ENCODE measurements at places on chromosomes 12 and 14.

DNA sequence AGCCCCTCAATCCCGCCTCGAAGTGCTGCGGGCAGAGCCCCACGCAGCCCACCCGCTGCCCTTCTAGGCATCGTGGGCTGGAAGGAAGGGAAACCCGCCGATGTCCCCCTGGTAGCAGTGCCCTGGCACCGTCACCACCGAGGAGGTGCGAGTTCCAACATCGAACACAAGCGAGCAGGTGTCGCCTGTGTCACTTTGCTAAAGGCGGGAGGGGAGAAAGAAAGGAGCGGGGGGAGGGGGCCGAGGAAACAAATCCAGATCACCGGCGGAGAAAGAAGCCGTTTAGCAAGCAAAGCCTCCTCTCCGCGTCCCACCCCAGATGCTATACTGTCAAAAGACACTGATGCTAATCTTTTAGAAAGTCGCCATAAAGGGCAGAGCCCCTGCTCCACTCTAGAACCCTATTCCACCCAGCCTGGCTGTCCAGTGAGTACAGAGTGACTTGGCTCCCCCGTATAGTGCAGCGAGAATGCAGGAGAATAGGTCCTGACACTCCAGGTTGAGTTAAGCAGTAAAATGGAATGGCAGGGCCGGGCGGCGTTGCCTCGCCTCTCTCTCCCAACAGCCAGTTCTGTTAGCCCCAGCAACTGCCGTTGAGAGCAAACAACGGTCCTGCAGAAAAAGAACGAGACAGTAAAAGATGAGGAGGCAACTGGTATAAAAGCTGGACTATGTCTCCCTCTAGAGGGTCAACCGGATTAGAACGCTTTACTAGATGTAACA lies 67.9 kb upstream of the USP15 start:
- DNase-seq = no peak

DNA sequence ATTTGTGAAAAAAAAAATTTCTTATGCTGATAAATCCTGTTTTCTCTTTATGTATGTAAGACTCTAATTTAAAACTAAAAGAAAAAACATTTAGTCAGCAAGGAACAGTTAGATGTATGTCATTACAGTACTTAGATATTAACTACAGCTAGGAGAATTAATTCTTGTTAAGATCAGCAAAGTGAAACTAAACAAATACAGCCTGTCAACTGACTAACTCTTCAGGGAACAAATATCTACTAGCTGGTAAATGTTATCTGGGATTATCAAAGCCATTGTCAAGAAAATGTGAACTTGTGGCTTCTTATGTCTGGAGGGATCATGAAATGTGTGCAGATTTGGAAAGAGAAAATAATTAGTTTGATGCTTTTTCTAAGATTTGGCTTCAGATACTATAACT lies 27.5 kb downstream of the MGAT4C start:
- no peak for DNase-seq

DNA sequence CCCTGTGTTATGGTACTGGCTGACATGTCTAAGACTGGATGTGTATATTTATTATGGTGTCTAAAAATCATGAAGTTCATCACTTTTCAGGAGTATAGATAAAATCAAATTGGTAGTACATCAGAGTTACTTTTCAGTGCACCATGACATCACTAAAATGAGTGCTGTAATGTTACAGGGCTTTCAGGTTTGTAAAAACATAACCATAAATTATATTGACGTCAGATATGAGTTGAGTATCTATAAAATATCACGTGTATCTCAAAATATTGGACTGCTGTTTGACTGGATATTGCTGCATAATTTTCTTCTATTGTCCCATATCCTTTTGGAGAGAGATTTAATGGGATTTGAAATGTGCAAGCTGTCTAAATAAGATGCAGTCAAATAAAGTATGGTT lies 22.0 kb downstream of the NAA30 start:
- no peak for DNase-seq

- DNase-seq = no peak
These were observed 97.8 kb downstream of the PRKD1 start for GRCh38 chr14:29829851-29830250.

- DNase-seq = no peak
These were observed 385.4 kb upstream of the TMEM132C start for GRCh38 chr12:127881371-127882140.

GRCh38 chr14:76612654-76613053 lies 148.6 kb upstream of the VASH1 start:
- no peak for DNase-seq

DNA sequence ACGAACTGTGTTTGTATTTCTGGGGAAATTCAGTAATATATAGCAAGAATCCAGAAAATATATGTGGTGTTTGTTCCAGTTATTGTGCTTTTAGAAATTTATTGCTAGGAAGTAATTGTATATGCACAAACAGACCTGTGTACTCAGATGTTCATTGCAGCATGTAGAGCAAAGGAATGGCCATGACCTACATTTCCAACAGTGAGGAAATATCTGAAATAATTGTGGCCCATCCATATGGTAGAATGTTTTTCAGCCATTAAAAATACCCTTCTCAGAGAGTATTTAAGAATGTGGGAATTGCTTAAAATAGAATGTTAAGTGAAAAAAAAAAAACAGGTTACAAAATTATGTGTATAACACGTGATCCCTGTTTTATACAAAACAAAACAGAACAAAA lies 77.3 kb downstream of the TMX1 start:
- DNase-seq = no peak

DNA sequence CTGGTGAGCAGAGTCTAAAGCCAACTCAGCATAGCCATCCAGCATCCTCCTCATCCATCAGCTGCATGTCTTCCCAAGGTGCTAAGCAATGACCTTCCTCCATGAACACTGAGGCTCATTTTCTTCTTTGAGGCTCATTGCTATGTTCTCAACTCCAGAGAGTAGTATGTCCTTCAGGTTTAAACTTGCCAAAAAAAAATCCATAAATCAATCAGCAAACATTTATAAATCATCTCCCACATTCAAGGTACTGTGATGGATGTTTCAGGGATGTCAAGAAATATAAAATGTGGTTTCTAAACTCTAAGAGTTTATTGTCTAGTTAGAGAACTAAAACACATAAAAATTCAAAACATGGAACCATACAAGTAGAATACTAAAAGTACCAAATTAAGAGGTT lies 29.8 kb upstream of the MDM1 start:
- DNase-seq = no peak

GRCh38 chr12:106248846-106249371 lies 1.1 kb upstream of the CKAP4 start:
- no peak for DNase-seq

DNA sequence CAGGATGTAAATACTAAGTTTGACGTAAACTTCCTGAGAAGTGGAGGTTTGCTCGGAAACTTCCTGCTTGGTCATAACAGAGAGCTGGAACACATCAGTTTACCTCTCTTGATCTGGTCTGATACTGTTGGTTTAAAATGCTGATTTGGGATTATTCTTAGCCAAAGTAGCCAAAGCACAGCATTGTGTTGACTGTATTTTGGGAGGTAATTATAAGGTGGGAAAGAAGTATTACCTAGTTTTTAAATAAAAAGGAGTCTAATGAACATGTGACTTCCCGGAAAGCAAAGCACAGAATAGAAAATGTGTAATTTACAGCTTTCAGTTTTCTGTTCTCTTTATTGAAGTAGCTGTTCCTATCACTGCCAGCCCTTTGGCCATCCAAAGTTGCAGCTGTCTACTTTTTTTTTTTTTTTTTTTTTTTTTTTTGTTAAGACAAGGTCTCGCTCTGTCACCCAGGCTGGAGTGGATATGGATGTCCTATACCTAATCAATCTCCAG lies 52.2 kb upstream of the SRP54 start:
- DNase-seq = no peak

GRCh38 chr12:123105211-123105826 lies 45.6 kb downstream of the PITPNM2 start:
- no peak for DNase-seq

- no peak for DNase-seq
These were observed 2.6 kb downstream of the PRKCH start for GRCh38 chr14:61323970-61324369.

- no peak for DNase-seq
These were observed 9.7 kb upstream of the CMKLR1 start for GRCh38 chr12:108348842-108349241.

DNA sequence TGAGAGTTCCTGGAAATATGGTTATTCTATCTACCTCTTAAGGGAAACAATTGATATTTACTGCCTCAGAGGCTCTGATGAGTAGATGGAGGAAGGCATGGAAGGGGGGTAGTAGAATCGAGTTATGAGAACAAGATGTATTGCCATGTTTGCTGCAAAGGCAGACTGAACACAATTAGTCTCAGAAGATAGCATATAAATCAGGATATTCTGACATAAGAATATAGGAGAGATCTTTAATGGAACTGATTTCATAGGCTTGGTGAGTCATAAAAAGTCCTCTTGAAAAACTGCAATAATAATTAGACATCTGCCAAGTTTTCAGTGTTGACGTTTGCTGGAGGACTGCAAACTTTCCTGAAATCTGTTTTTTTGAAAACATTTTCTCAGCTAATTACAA lies 636.1 kb downstream of the TMTC2 start:
- DNase-seq = no peak

DNA sequence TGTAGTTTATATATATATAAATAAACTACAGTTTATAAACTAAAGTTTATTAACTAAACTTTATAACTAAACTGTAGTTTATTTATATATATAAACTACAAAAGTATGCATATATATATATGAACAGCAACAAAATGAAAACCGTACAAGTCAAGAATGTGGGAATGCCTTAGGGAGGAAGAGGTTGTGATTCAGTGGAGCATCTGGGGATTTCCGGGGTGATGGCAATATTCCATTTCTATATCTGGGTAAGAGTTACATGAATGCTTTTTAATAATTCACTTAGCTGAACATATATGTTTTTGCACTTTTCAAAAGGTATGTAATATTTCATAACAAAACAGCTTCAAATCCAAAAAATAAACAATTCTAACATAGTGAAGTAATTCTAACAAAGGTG lies 30.1 kb upstream of the CAND1 start:
- no peak for DNase-seq

- DNase-seq = no peak
These were observed 22.8 kb upstream of the RPLP0 start for GRCh38 chr12:120223458-120224303.

GRCh38 chr12:34219046-34219770 lies 196.9 kb downstream of the ALG10 start:
- DNase-seq = no peak

GRCh38 chr12:89697296-89697695 lies 11.3 kb downstream of the ATP2B1 start:
- DNase-seq = no peak

- no peak for DNase-seq
These were observed 753.1 kb upstream of the TBX3 start for GRCh38 chr12:115437061-115437567.

DNA sequence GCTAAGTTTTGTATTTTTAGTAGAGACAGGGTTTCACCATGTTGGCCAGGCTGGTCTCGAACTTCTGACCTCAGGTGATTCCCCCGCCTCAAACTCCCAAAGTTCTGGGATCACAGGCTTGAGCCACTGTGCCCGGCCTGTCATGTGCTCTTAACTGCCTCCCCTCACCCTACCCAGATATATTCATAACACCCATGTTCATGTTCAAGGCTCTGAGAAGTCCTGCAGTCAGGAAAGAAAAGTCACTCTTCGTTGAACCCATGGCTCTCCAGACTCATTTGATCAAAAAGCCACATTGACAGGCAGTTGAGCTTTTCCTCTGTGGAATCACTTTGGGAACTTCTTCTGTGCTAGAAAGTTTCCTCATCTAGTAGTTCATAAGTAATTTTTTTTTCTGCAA lies 545.5 kb upstream of the TBX3 start:
- no peak for DNase-seq

DNA sequence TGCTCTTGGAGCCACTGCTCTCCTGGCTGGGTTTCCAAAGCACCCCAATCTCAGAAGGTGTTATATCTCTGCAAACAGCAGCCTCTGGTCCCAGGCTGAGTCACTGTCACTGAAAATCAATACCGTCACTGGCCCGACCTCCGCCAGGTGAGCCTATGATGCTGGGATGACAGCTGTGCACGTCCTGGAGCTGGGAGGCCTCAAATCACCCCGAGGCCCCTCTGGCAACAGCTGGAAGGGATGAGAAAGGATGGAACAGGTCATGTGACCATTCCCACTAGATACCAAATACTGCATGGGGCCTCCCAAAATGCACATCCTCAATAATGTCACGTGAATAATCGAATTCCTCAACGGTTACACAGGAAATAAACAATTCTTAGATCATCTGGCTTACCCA lies 190.8 kb downstream of the TTC7B start:
- DNase-seq = no peak

- DNase-seq = no peak
These were observed 6.8 kb upstream of the SPTLC2 start for GRCh38 chr14:77623201-77623600.

DNA sequence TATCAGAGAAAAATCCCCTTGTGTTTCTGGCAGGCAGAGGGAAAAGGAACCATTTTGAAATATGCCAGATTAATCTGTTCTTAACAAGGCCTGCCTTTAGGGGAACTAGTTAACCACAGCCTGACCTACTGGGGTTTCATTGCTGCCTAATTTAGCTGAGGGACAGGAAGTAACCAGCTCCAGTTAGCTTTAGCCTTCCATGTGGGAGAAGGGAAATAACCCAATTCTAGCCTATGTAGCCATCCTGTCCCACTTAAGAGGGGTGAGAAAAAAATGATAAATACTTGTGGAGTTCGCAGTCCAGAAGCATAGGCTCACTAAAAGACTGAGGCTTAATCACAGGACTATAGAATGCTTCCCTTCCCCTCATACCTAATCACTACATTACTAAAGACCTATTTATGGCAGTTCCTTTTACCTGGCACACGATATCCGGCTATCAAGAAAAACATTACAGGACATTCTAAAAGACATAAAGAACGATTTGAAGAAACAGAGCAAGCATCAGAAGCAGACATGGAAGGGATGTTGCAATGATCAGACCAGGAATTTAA lies 22.8 kb downstream of the COX8C start:
- no peak for DNase-seq

DNA sequence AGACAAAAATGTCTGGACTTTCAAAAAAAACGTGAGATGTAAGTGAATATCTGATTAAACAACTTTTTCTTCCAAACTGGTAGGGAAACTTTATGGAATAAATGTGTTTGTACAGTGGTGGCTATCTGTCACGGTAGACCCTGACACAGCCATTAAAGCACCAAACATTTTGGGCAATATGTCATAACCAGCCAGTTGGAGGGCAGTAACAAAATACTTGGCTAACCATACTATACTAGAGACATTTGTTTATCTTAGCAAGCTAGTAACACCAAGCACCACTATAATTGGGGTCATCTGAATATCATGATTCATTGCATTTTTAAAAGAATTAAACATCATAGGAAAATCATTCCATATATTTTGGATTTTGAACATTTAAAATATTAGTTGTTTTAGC lies 6.0 kb upstream of the MYF6 start:
- no peak for DNase-seq

GRCh38 chr12:84355561-84355960 lies 557.0 kb downstream of the SLC6A15 start:
- DNase-seq = no peak

- no peak for DNase-seq
These were observed 152.5 kb upstream of the BTG1 start for GRCh38 chr12:92297932-92298696.
